ENCODE measurements at places on chromosomes 5 and 9.

DNA sequence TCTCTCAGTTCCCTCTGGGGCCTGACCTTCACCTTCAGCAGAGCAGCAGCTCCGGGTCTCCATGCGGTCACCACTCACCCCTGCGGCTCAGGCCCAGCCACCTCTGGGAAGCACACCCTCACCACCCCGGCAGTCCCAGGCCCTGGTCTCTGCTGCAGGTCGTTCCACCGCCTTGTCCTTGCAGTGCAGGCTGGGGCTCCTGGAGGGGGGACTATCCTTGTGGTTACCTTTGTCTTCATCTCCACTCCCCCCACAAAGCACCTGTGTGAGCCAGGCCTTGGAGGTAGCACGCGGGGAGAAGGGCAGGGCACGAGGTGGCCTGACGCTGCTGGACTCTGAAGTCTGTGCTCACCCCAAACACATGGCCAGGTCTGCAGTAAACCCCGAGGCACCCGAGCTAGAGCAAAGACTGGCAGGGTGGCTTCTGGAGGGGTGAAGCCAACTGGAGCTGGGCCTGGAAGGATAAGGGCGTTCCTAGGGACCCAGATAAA, 33.2 kb upstream of the RXRA start:
- no peak for DNase-seq

DNA sequence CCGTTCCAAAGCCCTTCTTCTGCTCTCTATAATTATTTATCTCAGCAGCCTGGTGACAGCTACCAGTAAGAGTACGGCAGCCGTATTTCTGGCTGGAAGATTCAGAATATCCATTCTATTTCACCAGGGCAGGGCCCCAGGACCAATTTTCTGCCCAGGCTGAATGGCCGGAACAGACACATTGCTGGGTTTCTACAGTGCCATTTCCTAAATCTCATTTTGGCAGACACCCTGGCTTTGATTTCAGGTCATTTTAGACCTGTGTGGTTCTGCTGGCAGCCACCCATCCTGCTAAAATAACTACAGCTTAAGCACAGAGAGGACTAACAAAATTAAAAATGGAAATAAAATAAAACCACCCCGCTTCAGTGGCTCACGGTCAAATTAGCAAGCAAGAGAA, 95.0 kb downstream of the CRB2 start:
- DNase-seq: no peak

- DNase-seq: no peak
Observed at GRCh38 chr5:128763321-128763720, 202.0 kb upstream of the SLC27A6 start.

DNA sequence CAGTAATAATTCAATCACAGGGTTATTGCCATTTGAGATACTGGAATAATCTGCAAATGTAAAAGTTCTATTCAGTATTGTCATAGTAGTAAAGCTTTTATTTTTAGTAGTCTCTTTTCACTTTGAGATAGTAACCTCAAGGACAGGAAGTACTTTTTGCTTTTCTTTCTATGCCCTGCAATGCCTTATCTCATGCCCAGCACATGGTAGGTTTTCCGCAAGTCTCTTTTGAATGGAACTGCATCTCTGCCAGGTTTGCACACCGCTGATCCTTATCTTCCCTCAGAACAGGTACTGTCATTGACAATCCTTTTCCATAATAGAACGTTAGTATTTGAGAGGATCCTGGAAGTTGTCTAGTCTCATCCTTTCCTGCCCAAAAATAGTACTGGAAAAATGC, 91.8 kb upstream of the IFNK start:
- DNase-seq: no peak

DNA sequence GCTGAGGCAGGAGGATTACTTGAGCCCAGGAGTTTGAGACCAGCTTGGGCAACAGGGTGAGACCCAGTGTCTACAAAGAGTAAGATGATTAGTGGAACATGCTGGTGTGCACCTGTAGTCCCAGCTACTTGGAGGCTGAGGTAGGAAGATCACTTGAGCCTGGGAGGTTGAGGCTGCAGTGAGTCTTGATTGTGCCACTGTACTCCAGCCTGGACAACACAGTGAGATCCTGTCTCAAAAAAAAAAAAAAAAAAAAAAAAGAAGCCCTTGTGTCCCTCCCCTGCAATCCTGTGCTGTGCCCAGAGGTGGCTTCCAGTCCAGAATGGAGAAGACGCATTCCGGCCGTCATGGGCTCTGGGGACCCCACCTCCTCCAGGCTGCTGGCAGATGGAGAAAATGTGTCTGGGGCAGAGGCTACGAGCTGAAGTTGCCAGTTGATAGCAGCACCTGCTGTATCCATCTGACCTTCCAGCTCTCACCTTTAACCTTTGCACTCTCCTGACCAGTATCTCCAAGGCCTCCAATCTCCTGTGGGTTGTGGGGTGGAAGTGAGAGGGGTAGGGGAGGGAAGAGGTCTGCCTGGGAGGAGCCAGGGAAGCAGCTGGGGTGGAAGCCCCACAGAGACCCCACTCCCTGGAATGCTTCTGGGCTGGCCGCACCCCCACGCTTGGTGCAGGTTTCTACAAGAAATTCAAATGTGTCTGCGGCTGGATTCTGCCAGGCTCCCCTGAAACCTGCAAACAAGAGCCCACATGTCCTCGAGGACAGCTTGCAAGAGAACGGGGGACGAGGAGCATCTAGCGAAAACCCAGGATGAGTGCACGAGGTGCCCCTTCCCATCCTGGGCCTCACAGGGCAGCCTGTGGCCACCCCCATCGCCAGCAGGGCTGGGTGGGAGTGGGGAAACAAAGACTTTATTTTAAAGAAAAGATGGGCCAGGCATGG, 148.3 kb upstream of the IER5L start:
- no peak for DNase-seq

DNA sequence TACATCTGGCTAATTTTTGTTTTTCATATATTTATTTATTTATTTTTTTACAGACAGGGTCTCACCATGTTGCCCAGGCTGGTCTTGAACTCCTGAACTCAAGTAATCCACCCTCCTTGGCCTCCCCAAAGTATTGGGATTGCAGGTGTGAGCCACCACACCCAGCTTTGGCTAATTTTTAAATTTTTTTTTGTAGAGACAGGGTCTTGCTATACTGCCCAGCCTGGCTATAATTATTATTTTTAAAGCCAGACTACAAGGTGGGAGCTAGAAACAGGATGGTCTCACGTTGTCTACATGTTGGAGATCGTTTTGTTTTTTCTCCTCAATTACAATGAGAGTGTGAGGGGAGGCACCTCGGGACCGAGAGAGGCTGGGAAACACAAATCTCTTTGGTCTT, 23.8 kb downstream of the ASS1 start:
- no peak for DNase-seq

DNA sequence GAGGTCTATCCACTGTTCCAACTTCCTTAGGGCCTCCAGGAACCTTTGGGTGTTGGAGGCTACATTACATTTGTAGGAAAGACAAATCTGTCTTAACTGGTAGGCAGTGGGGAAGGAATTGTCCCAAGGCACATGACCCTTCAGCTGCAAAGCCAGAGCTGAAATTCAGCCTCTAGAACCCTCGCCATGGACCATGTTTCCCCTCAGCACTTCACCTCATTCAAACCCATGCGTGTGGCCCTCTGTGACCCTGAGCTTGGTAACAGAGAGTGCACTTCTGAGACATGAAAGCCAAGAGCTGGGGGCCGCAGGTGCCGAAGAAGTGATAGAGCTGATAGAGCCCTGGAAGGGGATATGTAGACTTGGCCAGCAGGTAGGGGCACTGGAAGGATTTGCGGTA, 17.2 kb downstream of the TNFSF8 start:
- DNase-seq: no peak

- DNase-seq: peak; percentile 48
Observed at GRCh38 chr9:137150617-137151457, 11.9 kb downstream of the GRIN1 start.

DNA sequence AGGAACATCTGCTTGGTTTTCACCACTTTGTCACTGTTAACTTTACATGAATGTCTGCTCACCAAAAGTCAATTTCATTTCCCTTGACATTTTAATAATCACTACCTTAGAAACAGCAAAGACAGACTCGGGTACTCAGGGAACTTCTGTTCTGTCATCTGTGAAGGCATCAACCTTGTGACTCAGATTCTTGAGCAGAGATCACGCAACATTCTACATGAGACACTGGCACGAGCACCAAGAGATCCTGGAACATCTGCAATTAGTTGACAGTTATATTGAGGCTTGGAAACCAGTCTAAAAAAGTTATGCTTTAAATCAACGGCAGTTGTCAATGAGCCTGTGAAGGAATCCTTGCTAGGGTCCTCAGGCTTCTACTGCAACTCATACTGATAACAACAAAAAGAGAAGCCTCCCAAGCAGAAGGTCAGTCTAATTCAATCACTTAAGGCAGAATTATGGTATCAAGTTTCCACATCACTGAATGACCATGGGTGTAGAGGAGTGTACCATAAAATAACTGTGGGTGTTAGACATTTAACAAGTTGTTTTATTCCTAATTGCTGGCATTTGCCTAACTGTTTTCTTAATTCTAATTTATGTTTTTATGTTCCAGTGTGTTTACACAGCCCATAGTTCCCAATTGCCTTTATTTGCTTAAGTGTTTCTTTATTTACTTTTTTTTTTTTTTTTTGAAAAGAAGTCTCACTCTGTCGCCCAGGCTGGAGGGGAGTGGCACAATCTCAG, 3.3 kb upstream of the PBX3 start:
- no peak for DNase-seq

DNA sequence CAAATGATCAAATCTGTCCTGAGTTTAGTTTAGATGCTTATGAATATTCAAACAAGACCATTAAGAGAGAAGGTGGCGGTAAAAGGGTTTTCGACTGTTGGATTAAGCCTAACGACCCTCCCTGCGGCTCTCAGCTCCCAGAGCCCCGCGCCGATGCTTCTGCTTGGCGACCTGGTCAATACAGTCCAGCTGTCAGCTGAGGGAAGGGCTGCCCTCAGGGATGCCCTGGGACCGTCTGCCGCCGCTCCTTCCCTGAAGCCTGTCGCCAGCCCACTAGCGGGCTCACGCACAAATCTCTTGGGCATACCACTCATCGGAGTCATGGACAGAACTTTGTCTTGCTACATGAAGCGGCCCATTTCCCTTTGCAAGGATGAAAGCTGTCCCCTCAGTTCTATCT, 136.6 kb upstream of the RAPGEF1 start:
- no peak for DNase-seq

- no peak for DNase-seq
Observed at GRCh38 chr5:72241346-72242003, 78.6 kb downstream of the MRPS27 start.

DNA sequence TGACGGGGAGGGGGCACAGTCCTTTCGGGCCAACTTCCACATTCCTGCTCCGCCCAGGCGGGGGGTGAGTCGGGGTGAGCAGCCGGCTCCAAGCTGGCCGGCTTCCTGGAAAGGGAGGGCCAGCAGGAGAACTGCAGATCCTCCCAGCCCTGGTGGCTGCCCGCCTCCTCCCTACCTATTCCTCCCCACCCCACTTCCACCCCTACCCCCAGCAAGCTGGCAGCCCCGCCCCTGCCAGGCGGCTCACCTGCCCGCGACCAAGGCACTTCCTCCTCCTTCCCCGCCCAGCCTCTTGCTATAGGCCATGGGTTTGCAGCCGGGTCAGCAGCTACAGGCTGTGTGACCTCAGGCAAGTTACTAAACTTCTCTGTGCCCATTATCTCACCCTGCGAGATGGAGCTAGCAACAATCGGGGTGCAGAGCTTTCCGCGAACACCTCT, 5.6 kb upstream of the IRF1 start:
- DNase-seq: peak; percentile 92

GRCh38 chr9:37034305-37034937, 353 bp upstream of the PAX5 start:
- DNase-seq: no peak

DNA sequence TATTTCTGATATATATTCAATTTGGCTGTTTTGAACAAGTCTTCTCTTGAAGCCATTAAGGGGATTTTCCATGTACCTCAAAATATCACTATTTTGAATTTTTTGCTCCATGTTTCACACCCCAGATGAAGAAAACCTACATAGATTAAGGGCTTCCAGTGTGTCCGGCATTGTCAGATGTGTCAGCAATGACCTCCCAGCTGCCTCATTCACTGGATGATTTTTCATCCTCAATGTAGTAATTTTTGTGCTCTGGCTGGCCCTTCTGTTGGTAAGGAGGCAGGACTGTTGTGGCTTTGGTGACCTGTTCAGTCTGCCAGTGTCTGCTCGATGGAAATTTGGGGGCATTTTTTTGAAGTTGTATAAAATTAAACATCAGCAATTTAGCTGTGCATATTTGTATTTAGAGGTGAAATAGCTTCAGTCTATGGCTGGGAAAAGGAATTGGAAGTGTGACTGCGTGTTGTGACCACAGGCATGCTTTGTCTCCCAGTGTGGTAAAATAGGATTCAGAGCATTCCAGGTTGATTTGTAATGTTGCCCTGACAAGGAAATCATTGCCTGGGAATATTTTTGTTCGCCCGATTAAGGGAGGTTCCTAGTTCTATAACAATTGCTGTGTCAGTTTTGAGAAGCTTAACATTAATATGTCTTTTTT, 312.4 kb downstream of the ARHGEF28 start:
- no peak for DNase-seq

GRCh38 chr5:66436721-66437120, 159.5 kb upstream of the MAST4 start:
- no peak for DNase-seq

DNA sequence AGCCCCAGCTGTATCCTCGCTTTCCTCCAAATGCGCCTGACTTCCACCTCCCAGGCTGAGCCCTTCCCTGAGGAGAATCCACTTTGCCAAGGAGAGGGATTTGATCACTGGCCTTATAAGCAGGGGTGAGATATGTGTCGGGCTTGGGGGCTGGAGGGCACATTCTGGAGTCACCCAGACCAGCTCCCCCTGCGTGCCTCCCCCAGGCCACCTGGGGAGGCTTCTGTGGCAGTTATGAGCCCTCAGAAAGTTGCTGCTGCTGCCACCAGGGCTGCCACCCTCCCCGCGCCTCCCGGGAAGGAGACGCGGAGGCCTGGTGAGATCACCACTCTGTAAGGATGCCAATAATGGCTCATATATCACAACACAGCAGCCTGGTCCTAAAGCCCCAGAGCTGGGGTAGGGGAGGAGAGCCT, 211.5 kb downstream of the PAPPA start:
- no peak for DNase-seq

- no peak for DNase-seq
Observed at GRCh38 chr5:92455011-92455410, 1071.9 kb upstream of the ARRDC3 start.

DNA sequence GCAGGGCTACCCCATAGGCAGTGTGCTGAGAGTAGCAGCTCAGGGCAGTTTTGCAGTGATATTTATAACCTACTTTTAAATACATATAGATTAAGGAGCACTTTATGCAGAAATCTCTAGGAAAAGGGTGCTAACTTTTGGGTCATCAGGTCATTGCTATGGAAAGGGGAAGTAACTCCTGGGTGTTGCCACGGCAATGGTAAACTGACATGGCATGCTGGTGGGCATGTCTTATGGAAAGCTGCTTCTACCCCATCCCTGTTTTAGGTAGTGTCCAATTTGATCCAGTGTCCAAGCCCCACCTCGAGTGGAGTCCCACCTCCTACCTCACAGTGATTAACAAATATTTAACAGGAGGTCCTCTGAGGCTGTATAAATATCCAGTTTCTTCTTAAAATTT, 56.8 kb upstream of the XPA start:
- DNase-seq: no peak

GRCh38 chr5:64790210-64790609, 21.5 kb downstream of the CWC27 start:
- no peak for DNase-seq

All from CD4-positive, alpha-beta T cell treated with Interleukin-2 at 100 ng/mL for 4 hours (primary cell).